ENCODE measurements at places on chromosomes 16 and 17. TPM values are rescaled to one million over a fixed set of nuclear protein-coding genes. Genes with fewer than 3 reads are reported as not detected.

DNA sequence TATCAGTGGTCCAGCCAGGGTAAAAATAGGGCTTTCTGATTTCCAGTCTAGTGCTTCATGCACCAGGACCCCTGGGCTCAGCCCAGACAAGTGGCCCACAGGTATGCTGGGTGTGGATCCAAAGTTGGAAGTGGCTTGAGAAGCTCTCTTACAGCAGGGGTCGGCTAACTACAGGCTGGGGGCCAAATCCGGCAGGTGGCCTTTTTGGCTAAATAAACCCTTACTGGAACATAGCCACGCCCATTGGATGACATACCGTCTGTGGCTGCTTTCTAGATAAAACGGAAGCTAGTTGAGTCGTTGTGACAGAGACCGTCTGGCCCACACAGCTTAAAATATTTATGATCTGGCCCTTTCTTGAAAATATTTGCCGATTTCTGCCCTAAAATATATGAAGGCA lies 119.0 kb upstream of the CDC42EP4 start:
- no peaks in the 10 kb centered on the region for H3K36me3 ChIP-seq
- no peaks in the 10 kb centered on the region for H3K27me3 ChIP-seq
- H3K4me3 ChIP-seq: no peak overlapping the region
- no peak overlapping the region for H3K27ac ChIP-seq
- DNase-seq: no peak
- no peaks in the 10 kb centered on the region for H3K4me1 ChIP-seq

DNA sequence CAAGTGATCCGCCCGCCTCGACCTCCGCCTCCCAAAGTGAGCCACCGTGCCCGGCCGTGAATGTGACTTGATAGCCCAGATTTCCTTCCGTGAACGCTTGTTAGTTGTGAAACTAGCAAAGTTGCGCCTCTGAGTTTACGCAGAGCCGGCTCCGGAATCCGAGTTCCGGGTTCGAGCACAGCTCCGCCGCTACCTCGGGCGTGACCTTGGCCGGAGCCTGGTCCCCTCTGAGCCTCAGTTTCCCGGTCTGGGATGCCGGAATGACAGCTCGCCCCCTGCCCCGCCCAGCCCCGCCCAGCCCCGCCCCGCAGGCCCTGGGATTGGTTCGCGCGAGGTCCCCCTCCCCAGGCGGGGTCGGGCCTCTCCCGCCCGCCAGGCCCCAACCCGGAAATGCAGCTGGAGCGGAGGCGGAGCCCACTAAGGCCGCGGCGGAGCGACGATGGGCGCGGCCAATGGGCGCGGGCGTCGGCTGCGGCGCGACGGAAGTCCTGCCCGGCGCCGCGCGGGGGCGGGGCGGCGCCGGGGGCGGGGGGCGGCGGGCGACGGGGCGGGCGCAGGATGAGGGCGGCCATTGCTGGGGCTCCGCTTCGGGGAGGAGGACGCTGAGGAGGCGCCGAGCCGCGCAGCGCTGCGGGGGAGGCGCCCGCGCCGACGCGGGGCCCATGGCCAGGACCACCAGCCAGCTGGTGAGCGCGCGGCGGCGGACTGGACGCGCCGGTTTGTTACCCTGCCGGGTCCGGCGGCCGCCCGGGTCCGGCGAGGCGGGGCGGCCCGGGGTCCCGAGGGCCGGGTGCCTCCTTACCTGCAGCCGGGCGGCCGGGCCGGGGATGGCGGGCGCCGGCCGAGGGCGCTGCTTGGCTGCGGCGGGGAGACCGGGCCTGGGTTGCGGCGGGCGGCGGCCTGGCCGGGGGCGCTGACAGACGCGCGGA lies at the start of gene PDPK1:
Gene PDPK1, plus strand, starts transcription at position 571 of the 929 bp plus-strand sequence. Its CDS starts 92 bp downstream, at position 663.
- DNase-seq: peak; percentile 100
- peaks cover 17% of the 10 kb centered on the region for H3K4me1 ChIP-seq
- H3K27ac ChIP-seq: peak within 1 kb of the TSS; percentile 51
- no peaks in the 10 kb centered on the region for H3K36me3 ChIP-seq

DNA sequence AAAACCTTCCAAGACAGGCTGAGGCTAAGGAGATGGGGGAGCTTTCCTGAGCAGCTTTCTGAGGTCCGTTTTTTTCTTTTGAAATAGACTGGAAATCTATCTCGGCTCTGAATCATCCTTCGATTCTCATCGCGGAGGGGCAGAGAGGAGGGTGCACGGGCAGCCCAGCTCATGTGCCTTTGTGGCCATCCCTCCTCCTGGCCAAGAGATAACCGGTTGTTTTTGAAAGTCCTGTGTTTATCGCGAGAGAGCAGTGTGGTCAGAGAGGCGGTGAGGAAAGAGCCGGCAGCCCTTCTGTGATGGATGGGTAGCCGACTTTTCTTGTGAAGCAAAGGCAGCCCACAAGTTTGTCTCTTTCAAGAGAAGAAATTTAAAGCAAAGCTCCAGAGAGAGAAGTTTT lies 191.6 kb downstream of the CCDC182 start:
- no peaks in the 10 kb centered on the region for H3K27me3 ChIP-seq
- H3K27ac ChIP-seq: no peak overlapping the region
- H3K36me3 ChIP-seq: no peaks in the 10 kb centered on the region

- H3K4me1 ChIP-seq: peaks cover 11% of the 10 kb centered on the region
- no peak overlapping the region for H3K27ac ChIP-seq
- no peak overlapping the region for H3K4me3 ChIP-seq
- no peak for DNase-seq
- peaks cover 30% of the 10 kb centered on the region for H3K27me3 ChIP-seq
- no peaks in the 10 kb centered on the region for H3K36me3 ChIP-seq
Observed at GRCh38 chr17:27895940-27896535, 2.9 kb upstream of the LYRM9 start.

- H3K27me3 ChIP-seq: no peaks in the 10 kb centered on the region
- no peak overlapping the region for H3K27ac ChIP-seq
- no peaks in the 10 kb centered on the region for H3K36me3 ChIP-seq
- no peak overlapping the region for H3K4me3 ChIP-seq
Observed at GRCh38 chr17:27612160-27612770, 18.7 kb upstream of the LGALS9 start.

Gene CLEC3A
- not detected for total RNA-seq

All from osteoblast (primary cell).